Fibroblast of villous mesenchyme (primary cell): ENCODE measurements at places on chromosomes 3 and 15. TPM values are rescaled to one million over a fixed set of nuclear protein-coding genes. Genes with fewer than 3 reads are reported as not detected.
A peak's percentile ranks its signal among the peaks of the same experiment; 100 is the strongest.

GRCh38 chr3:89847955-89848354 lies 740.5 kb downstream of the EPHA3 start:
- no peak for DNase-seq

GRCh38 chr3:73296859-73297258 lies 235.4 kb downstream of the EBLN2 start:
- DNase-seq = no peak

GRCh38 chr15:95793231-95793630 lies 537.3 kb upstream of the NR2F2 start:
- DNase-seq = no peak

DNA sequence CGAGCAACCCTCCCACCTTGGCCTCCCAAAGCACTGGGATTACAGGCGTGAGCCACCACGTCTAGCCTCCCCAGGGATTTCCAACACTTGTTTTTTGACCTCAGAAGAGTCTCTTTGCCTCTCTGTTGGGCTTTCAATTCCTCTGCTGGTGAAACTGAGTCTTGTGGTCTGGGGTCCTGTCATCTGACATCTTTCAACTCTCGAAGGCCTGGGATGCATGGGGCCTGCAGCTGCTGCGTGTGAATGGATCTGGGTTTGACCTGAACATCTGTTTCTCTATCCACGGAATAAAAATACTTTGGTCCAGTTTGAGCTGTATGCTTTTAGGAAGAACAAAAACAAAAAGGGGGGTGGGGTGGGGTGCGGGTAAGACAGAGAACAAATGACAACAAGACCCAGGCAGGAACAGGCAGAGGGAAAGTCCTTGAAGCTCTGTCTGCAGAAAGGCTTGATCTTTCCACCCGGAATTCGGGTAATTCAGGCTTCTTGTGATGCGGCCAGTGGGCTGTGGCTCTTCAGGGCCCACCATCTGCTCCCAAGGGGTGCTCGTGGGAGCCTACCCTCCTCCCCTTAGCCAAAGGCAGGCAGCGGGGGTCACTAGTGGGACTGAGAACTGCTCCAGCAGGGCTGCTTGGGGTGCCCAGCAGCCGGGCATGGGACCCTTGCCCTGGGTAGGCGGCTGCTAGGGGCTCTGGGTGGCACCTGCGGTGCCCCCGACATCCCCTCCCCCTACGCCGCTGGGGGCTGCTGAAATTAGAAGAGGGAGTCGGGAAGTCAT lies 71.5 kb downstream of the SLC12A8 start:
- DNase-seq = peak; percentile 46

Gene CKMT1A
- not detected in 2 replicates for total RNA-seq

Gene ATP6V1A
- 85.7 and 117 TPM in 2 replicates for total RNA-seq
